ENCODE measurements at places on chromosomes 11 and 22. TPM values are rescaled to one million over a fixed set of nuclear protein-coding genes. Genes with fewer than 3 reads are reported as not detected.

Gene GRIK4
- total RNA-seq, result 3.6 TPM

GRCh38 chr22:25942856-25943411 lies 200.9 kb downstream of the MYO18B start:
- H3K27ac ChIP-seq, result peak overlapping the region; percentile 99
- peak overlapping the region; percentile 79 for H3K4me3 ChIP-seq
- peak; percentile 77 for DNase-seq
- peaks cover 34% of the 10 kb centered on the region for H3K4me1 ChIP-seq
- peaks cover 9% of the 10 kb centered on the region for H3K36me3 ChIP-seq

GRCh38 chr11:41119484-41119883 lies 340.0 kb downstream of the LRRC4C start:
- no peaks in the 10 kb centered on the region for H3K4me1 ChIP-seq
- no peak overlapping the region for H3K4me3 ChIP-seq
- no peak for DNase-seq
- H3K27ac ChIP-seq, result no peak overlapping the region
- H3K36me3 ChIP-seq, result no peaks in the 10 kb centered on the region

GRCh38 chr11:133526790-133527189 lies 5.5 kb downstream of the OPCML start:
- peak; percentile 81 for DNase-seq
- no peaks in the 10 kb centered on the region for H3K36me3 ChIP-seq
- peaks cover 4% of the 10 kb centered on the region for H3K27me3 ChIP-seq
- H3K4me3 ChIP-seq, result peak overlapping the region; percentile 41
- H3K4me1 ChIP-seq, result peaks cover 39% of the 10 kb centered on the region

DNA sequence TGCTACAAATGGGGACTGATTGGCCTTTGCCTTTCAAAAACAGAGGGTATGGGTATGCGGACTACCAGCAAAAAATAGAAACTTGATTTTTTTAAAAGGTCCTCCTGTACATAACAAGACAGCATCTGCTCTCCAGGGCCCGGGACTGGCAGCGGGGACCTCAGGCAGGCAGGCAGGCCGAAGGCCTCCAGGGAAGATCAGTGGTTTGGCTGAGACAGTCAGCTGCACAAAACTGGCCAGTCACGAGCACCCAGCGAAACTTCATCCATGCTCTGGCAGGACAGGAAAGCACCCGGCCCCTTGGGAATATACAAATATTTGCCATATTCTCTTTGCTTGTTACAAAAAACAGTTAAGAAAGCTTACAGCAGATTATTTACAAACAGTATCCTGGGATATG lies 11.0 kb downstream of the RPL27A start:
- peaks cover 3% of the 10 kb centered on the region for H3K4me1 ChIP-seq
- no peaks in the 10 kb centered on the region for H3K36me3 ChIP-seq
- H3K4me3 ChIP-seq, result no peak overlapping the region
- peaks cover 6% of the 10 kb centered on the region for H3K27me3 ChIP-seq
- H3K27ac ChIP-seq, result no peak overlapping the region

- no peak overlapping the region for H3K4me3 ChIP-seq
- DNase-seq, result no peak
- peaks cover 12% of the 10 kb centered on the region for H3K4me1 ChIP-seq
Measured at GRCh38 chr11:111607751-111608150, 5.5 kb downstream of the SIK2 start.

GRCh38 chr11:134347441-134347840 lies 15.7 kb downstream of the GLB1L2 start:
- peaks cover 6% of the 10 kb centered on the region for H3K27me3 ChIP-seq
- DNase-seq, result no peak
- H3K4me3 ChIP-seq, result no peak overlapping the region

DNA sequence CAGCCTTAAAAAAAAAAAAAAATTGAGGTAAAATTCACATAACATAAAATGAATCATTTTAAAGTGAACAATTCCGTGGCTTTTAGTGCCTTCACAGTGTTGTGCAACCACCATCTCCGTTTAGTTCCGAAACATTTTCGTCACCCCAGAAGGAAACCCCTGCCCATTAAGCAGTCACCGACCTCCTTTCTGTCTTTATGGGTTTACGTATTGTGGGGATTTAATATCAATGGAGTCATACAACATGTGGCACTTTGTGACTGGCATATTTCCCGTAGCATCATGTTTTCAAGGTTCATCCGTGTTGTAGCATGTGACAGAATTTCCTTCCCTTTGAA lies 65.5 kb downstream of the BCR start:
- peaks cover 51% of the 10 kb centered on the region for H3K4me1 ChIP-seq
- no peak for DNase-seq
- H3K27ac ChIP-seq, result no peak overlapping the region

- H3K27ac ChIP-seq, result peak overlapping the region; percentile 97
- peaks cover 16% of the 10 kb centered on the region for H3K4me1 ChIP-seq
- DNase-seq, result peak; percentile 50
- no peaks in the 10 kb centered on the region for H3K36me3 ChIP-seq
Measured at GRCh38 chr11:17208257-17208999, 642 bp upstream of the PIK3C2A start.

DNA sequence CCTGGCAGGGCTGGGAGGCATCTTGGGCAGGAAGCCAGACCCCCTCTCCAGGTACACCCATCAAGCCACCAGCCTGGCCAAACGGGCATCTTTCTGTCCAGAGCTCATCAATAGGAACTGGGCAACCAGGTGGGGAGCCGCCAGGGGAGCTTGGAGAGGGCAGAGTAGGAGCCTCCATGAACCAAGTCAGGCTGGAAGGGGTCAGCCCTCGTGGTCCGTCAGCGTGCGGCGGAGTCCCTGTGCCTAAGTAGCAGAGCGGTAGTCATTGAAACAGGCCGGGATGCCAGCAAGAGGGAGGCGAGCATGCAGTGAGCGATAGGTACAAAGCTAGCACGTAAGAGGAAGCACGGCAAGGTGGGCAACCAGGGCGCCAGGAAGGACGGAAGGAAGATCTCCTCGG lies 1.7 kb downstream of the RTL6 start:
- peaks cover 25% of the 10 kb centered on the region for H3K36me3 ChIP-seq
- peaks cover 3% of the 10 kb centered on the region for H3K4me1 ChIP-seq
- DNase-seq, result no peak
- H3K4me3 ChIP-seq, result peak overlapping the region; percentile 74
- H3K27ac ChIP-seq, result no peak overlapping the region
- H3K27me3 ChIP-seq, result peaks cover 13% of the 10 kb centered on the region

GRCh38 chr11:7609521-7609920 lies 63.8 kb downstream of the CYB5R2 start:
- no peak overlapping the region for H3K4me3 ChIP-seq
- no peak for DNase-seq
- no peak overlapping the region for H3K27ac ChIP-seq

GRCh38 chr11:41382927-41383326 lies 76.5 kb downstream of the LRRC4C start:
- no peaks in the 10 kb centered on the region for H3K27me3 ChIP-seq
- H3K27ac ChIP-seq, result no peak overlapping the region
- H3K36me3 ChIP-seq, result no peaks in the 10 kb centered on the region
- DNase-seq, result no peak

- no peaks in the 10 kb centered on the region for H3K36me3 ChIP-seq
- peak; percentile 93 for DNase-seq
- H3K27me3 ChIP-seq, result peaks cover 6% of the 10 kb centered on the region
- peaks cover 7% of the 10 kb centered on the region for H3K4me1 ChIP-seq
- peak overlapping the region; percentile 93 for H3K4me3 ChIP-seq
- H3K27ac ChIP-seq, result peak overlapping the region; percentile 84
Measured at GRCh38 chr11:61429346-61429690, 457 bp downstream of the CPSF7 start.

Gene SOX6
- 1.4 TPM for total RNA-seq

DNA sequence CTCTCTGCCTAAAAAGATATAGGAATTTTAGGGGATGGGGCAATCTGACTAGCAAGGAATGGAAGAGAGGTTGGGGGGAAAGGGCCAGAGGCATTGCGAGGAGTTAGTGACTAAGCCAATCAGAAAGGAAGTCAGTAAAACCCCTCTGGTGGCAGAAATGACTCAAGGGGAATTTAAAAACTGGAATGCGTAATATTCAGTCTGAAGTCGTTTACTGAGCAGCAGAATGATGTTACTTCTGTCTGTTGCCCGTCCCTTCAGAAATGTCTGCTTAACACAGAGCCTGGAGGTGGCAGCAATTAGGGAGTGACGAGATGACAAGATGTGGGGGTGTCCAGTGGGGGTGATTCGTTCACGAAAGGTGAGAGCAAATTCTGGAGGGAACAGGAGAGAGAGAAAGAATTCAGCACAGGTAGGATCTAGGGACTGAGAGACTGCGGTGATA lies 107.7 kb upstream of the CLMP start:
- H3K4me1 ChIP-seq, result peaks cover 4% of the 10 kb centered on the region
- H3K27me3 ChIP-seq, result peaks cover 5% of the 10 kb centered on the region
- no peak for DNase-seq
- no peak overlapping the region for H3K27ac ChIP-seq
- H3K36me3 ChIP-seq, result no peaks in the 10 kb centered on the region
- H3K4me3 ChIP-seq, result no peak overlapping the region

DNA sequence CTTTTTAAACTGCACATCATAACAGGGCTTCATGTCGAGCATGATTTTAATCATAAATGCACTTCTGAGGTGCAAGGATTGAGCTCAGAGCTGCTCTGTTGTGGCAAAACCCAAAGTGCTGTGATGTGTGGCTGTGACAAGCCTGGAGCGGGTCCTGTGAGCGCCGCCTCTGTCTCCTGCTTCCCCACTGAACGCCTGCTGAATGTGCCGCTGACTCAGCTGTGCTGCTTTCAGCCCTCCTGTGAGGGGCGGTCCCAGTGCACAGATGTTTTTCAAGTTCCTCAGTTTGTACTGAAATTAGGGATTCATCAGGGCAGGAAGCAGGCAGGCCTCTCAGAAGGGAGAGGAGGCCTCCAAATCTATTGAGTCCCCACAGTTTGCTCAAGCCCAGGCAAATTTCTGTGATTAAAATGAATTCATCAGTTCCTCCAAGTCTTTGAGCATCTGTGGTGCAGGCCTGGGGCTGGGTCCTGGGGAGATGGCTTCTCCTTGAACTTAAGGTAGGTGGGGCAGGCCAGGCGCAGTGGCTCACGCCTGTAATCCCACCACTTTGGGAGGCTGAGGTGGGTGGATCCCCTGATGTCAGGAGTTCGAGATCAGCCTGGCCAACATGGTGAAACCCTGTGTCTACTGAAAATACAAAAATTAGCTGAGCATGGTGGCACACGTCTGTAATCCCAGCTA lies 3.0 kb upstream of the GTSE1 start:
- DNase-seq, result peak; percentile 50
- H3K36me3 ChIP-seq, result no peaks in the 10 kb centered on the region
- H3K27me3 ChIP-seq, result peaks cover under 1% of the 10 kb centered on the region
- peak overlapping the region; percentile 68 for H3K27ac ChIP-seq
- peak overlapping the region; percentile 25 for H3K4me3 ChIP-seq
- peaks cover 19% of the 10 kb centered on the region for H3K4me1 ChIP-seq

- peaks cover 9% of the 10 kb centered on the region for H3K27me3 ChIP-seq
- no peak for DNase-seq
- H3K27ac ChIP-seq, result no peak overlapping the region
Measured at GRCh38 chr11:61887839-61888494, 3.4 kb downstream of the FADS3 start.

DNA sequence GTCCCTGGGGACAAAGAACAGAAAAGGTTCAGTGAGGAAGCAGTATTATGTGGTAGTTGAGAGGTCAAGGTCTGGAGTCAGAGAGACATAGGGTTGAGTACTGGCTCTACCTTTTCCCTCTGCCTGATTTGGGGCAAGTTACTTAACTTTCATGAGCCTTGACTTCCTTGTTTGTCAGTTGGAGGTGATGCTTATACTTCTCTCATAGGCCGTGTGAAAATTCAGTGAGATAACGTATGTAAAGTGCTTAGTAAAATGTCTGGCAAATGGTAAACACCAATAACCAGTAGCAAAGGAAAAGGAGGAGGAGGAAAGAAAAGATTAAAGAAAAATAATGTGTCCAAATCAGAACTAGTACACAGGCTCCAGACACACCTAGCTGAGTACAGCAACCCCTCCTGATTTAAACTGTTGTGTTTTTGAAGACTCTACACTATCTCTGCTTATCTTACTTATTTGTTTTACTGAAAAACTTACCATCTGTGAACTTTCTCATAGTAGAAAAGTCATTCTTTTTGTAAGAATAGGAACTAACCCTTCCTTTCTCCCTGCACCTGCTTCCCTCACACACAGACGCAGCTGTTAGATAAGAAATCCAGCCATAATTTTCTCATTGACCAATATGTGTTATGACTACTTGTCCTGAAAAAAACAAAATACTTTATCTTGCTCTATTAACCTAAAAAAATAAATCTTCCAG lies 126.9 kb downstream of the CD44 start:
- peaks cover 4% of the 10 kb centered on the region for H3K36me3 ChIP-seq
- no peak overlapping the region for H3K27ac ChIP-seq
- no peaks in the 10 kb centered on the region for H3K4me1 ChIP-seq
- no peak overlapping the region for H3K4me3 ChIP-seq
- no peaks in the 10 kb centered on the region for H3K27me3 ChIP-seq
- DNase-seq, result no peak

DNA sequence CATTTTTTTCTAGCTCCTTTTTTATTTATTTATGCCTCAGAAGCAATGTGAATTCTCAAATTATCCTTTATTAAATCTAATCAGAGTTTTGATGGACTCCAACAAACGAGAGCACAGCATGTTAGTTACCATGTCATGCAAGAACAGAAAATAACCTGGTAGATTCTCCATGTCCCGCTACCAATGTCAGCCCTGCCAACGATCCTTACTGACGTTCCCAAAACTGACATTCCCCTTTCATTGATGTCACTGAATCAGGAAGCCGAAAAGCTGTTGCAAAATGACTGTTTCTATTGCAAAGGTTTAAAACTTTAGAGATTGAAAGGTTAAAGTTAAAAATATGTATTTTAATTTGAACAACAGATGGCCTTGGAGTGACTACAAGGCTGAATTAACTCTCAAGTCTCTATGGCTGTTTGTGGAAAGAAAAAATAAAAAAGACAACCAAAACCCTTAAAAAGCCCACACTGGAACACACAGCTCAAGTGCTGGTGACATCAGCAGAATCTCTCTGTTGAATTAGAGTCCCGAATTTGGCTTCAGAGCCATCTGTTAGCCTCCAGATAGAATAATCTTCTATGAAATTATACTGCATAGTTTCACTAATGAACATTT lies 96.8 kb downstream of the BDNF start:
- H3K27me3 ChIP-seq, result peaks cover 2% of the 10 kb centered on the region
- peaks cover 5% of the 10 kb centered on the region for H3K4me1 ChIP-seq
- H3K36me3 ChIP-seq, result peaks cover 5% of the 10 kb centered on the region
- no peak for DNase-seq
- H3K4me3 ChIP-seq, result no peak overlapping the region

Gene SYT9
- 3.7 TPM for total RNA-seq

Measured in glutamatergic neuron (in vitro differentiated cells).